ENCODE measurements at places on chromosomes 2 and 18.

DNA sequence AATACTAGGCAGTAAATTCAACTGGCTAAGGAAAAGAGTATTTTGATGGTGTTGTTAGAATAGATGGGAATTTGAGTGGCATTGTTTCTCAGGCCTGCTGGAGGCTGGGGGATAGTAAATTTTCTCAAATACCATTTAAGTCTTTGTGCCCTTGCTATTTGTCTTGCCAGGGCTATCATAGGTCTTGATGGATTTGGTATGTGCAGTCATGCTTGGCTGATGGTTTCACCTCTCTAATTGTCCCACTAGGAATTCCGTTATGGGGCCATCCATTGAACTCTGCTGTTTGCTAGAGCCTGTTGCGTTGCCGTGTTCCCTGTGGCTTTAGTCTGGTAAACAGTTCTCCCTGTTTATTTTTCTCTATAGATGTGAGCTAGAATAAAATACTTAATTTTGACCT, 438.1 kb upstream of the FAM98A start:
- DNase-seq, result no peak

DNA sequence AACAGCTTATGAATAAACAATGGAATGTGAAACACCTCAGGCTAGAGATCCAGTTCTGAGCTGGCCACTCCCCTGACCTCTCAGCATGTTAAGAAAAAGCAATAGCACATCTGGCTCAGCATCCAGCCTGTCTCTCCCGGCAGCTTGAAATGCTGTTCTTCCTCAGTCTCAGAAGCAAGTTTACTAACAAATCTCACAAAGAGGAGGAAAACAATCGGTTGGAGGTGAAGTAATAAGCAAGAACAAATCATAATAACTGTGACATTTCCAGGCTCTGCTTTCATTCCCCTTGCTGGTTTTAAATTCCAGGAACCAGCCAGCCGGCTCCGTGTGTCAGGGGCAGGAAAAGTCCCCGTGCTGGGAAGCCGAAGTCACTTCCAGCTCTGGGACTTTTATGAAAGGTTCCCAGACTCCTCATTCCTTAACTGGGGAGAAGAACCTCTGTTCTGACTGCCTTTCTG, 133.9 kb upstream of the ARL4C start:
- DNase-seq, result no peak

- no peak for DNase-seq
Observed at GRCh38 chr2:219416235-219416602, 2.0 kb upstream of the DES start.

GRCh38 chr2:36405183-36405582, 49.6 kb downstream of the CRIM1 start:
- DNase-seq, result no peak

GRCh38 chr2:136242687-136243277, 124.8 kb upstream of the CXCR4 start:
- DNase-seq, result peak; percentile 33

- DNase-seq, result no peak
Observed at GRCh38 chr18:64618390-64618789, 469.5 kb upstream of the LINC00305 start.

DNA sequence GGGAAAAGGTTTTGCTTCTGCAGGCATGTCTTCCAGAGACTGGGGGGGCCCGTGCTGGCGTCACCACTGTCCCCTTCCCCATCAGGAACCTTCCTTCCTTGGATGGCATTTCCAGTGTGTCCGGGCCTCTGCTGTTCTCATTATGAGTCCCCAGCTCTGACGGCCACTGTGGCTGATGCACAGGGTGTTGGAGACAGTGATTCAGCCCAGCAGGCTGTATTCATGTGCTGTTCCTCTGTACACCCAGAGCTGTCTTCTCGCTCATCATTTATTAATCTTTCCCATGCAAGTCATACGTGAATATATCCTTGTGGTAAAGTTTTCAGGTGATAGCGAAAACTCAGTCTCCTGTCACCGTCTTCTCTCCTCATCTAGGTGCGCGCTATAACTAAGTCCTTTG, 57.7 kb downstream of the ASAP2 start:
- no peak for DNase-seq

DNA sequence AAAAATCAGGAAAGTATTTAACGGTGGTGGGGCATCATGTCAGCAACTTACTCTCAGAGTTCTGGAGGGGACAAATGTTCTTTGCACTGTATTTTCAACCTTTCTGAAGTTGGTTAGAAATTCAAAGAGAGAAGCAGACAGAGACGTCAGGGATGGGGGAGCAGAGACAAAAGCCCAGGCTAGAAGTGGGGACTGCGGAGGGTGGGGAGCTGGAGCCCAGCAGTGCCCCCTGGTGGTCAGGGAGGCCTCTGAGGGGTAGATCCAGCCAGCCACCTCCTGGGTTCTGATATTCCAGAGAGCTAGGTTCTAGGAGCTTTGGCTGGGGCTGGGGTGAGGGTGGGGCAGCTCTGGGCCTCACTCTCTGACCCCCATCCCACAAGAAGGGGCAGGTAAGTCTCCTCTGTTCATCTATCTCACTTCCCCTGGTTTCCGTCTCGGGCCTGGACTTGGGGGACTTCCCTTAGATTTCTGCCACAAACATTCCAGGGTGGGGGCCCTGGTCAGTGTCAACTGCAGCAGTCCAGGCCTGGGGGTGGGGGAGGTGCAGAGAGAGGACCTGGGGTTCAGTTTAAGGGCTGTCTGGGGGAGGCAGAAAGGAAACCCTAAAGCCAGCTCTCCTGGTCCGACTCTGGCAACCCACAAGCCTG, 8.9 kb downstream of the TNS1 start:
- peak; percentile 38 for DNase-seq

DNA sequence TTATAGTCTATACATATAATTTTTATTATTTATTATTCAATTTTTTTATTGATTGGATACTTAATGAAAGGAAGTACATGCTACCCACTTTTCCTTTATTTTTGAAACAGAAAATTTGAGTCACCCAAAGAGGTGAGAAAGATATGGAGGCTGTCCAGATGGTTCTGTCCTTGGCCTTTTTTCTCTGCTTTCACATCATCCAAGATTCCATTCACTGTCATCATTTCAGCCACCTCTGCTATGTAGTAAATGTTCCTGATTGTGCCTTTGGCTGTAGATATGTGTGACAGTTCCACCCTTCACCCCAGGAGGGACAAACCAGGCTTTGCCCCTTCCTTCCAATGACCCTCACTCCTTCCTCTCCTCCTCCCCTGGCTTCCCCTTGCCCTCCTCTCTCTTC, 675.7 kb upstream of the ID2 start:
- no peak for DNase-seq

DNA sequence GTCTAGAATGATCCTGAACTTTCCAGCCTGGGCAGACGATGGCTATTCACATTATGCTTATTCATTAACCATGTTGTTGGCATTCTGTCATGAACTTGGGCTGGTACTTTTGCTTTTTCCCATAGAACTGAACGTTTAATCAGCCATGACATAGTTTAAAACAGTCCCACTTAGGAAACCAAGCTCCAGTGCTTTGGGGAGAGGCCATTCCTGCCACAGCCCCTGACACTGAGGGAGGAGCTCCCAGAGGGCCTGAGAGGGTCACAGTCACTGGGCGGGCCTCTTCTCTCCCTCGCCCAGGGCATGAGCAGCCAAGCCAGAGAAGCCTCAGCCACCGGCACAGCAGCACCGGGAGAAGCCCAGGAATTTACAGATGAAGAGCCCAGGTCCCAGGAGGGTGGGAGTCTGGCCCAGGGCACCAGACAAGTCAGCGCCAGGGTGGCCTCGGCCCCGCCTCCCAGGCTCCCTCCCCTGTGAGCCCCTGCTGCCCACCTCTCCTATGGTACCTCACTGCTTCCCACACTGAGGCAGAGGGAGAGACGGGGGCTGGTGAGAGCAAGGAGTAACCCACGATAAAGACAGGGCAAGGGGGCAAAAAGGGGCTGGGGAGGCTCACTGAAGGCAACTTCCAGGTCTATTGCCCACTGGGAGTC, 33.6 kb downstream of the MAL start:
- DNase-seq, result no peak

DNA sequence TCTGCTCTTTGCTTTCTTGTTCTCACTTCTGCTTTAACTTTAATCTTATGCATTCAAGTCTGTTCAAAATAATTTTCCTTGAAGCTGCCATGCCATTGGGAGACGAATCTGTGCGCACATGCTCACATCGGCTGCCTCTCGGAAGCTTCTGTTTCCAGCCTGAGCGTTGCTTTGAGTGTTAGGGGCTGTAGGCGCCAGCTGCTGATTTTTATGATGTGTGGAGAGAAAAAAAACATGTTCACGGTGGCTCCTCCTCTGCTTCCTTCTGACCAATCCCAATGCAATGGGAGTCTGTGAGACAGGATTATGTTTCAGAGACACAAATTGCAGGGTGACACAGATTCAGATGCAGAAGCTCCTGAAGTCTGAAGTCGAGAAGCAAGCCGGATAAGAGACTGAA, at the start of gene MC4R:
MC4R (minus strand) TSS at position 180 of the 400 bp plus-strand sequence. CDS start 426 bp downstream, outside the sequence.
- no peak for DNase-seq

DNA sequence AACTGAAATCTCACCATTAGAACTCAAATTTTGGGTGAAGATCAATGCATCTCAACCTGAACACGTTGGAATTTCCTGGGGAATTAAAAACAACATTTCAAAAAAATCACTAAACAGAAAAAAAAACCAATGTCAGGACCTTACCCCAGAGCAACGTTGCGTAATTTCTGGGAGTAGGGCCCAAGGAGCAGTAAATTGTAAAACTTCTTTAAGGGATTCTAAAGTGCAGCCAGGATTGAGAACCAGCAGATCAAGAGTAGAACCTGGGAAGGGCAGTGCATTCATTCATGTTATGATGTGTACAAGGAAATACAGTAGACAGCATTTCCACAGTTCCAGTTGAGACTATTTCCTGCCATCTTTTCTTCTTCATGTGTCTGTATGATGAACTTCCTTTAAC, 56.9 kb downstream of the RHBDD1 start:
- no peak for DNase-seq

DNA sequence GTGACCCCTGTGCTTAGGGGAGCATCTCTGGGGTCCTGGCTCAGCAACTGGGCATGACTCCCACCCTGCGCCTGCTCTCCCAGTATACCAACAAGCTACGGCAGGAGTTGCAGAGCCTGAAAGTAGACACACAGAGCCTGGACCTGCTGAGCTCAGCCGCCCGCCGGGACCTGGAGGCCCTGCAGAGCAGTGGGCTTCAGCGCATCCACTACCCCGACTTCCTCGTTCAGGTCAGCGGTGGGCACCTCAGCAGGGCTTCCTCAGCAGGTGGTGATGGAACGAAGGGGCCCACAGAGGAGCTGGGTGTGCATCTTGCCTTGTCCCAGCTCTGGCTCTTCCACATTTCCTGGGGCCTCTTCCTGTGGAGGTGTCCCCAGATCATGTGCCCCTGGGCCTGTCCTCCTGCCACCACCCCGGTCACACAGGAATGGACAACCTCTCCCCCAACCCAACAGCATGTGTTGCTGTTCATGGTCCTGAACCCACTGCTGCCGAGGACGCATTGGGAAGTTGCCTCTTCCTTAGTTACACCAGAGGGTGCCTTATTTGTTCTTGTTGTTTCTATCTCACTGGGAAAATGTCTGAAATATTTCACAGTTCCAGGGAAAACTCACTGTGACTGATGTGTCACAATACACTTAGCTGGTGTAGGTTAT, 10.8 kb downstream of the PROM2 start:
- DNase-seq, result no peak

DNA sequence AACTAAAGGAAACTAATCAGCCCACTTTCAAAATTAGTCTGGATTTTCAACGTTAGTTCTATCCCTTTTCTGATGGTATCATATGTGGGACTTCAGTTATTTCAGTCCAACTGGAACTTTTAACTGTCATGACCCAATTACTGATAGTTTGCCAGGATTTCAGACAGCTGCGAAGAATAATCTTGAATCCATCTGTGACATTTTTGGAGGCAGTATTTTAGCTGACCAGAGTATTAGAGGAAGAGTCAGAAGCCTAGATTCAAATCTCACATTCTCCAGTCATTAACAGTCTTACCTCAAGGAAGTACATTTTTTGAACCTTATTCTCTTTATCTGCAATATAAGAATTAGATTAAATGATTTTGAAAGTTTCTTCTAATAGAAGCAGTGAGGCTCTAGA, 81.3 kb downstream of the PTRHD1 start:
- no peak for DNase-seq

GRCh38 chr2:11124760-11125068, 30.6 kb upstream of the SLC66A3 start:
- no peak for DNase-seq

DNA sequence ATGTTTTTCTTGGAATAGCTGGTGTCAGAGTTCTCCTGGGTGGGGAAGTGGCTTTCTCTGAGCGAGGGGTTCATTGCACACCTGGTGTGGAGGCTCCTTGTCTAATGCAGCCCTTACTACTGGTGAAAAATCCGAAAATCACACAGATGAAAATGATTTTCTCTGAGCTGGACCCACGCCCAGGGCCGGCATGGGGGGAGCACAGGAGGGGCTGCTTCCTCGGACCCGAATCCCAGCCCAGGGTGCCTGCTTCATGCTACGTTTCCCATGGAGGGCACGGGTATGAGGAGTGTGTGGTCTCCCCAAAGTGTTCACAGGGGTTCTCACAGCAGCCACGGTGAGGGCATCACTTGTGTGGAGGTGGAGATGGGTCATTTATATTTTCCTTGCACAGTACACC, 288.0 kb upstream of the HDAC4 start:
- no peak for DNase-seq

DNA sequence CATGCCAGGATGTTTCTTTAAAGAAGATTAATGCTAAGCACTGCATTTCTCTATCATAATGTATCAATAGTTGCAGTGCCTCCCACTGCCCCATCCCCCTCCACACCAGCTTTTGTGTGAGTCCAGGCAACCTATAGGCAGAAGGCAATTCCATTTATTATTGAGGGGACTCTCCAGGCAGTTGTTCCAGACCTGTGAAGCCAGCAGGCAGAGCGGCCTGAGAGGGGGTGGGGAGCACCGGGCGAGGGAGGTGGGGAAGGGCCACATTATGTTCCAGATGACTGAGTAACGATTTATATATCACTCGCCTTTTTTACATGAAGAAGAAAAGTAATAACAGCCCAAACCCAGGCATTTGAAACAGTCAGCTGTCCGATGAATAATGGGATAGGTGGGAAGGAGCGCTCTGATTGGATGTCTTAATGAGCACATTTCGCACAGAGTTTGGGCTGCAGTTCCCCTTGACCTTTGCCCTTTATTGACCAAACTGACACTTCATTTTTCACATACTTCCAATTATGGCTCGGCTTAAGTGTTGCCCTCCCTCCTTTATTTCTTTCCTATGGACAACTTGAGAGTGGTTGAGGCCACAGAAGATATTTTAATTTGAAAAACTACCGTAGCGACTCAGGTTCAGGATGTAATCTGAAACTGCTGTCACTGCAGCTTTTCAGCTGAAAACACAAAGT, 34.4 kb downstream of the MEIS1 start:
- DNase-seq, result no peak

GRCh38 chr2:159521272-159521671, 95.1 kb downstream of the BAZ2B start:
- no peak for DNase-seq

- DNase-seq, result peak; percentile 19
Observed at GRCh38 chr2:219509780-219510511, 4.3 kb upstream of the ASIC4 start.
